CD4-positive, alpha-beta T cell treated with Interleukin-4 for 4 hours (primary cell): ENCODE measurements at places on chromosomes 1 and 21.

DNA sequence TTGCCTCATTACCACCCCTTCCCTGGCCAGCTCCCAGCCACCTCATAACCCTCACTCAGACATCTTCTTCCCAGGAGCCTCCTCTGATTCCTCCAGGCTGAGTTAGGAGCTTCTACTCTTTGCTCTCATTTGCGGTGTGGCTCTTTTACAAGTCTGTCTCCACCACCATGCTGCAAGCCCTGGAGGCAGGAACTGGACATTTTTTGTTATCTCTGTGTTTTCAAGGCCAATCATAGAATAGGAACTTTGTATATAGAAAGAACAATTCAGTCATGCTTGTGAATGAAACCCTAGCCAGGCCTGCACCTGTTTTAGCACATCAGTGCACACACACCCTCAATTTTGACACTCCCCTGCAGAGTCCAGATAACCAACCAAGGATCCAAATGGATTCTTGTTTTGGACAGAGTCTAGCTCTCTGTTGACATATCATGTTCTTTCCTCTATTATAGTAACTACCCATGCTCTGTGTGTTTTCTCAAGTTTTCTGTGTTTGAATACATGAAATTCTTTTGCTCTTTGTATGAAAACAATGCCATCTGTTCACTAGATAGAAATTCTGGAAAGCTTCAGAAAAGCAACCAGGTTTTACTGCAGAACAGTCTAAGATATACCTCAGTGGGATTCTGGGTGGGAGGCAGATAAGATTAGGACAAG lies 60.9 kb upstream of the ZNF648 start:
- no peak for DNase-seq

- no peak for DNase-seq
Observed at GRCh38 chr1:202632241-202632640, 78.0 kb downstream of the SYT2 start.

GRCh38 chr1:99277066-99277465 lies 12.8 kb downstream of the PLPPR4 start:
- no peak for DNase-seq

GRCh38 chr1:162376691-162377090 lies at the start of gene SPATA46:
TSS of gene SPATA46 (minus strand) at chr1:162376854. CDS start at chr1:162376790, 64 bp downstream.
- no peak for DNase-seq

GRCh38 chr1:7575041-7575400 lies 196.1 kb upstream of the VAMP3 start:
- DNase-seq: no peak

DNA sequence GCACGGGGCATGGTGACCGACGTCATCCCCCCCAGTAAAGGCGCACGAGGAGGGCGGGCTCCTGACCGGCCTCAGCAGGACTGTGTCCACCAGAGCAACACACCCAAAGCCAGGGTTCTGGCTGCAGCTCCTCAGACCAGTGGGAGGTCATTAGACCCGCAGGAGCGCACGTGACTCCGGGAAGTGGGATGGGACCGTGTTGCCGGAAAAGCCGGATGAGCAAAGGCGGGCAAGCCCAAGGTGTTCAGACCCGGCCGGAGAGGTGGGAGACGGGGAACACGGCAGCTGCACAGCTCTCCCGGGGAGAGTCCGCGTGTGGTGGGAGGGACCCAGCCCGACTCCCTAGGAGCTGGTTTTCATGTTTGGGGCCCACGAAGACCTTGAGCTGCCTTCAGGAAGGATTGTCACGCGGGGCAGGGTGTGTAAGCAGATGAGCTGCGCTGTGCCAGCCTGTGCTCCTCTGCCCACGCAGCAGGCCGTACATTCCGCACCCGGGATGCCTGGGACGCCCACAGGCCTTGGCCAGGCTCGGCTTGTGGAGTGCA lies 20.6 kb upstream of the TRAPPC10 start:
- no peak for DNase-seq

GRCh38 chr1:25905680-25906643 lies at the start of gene STMN1:
TSS of gene STMN1 (minus strand) at chr1:25906419. CDS start at chr1:25904676, 1,743 bp downstream.
- DNase-seq: peak; percentile 85

- no peak for DNase-seq
Observed at GRCh38 chr1:175733722-175734121, 9.7 kb downstream of the TNR start.

GRCh38 chr1:145997718-145998023 lies 1.3 kb upstream of the TXNIP start:
- DNase-seq: no peak

DNA sequence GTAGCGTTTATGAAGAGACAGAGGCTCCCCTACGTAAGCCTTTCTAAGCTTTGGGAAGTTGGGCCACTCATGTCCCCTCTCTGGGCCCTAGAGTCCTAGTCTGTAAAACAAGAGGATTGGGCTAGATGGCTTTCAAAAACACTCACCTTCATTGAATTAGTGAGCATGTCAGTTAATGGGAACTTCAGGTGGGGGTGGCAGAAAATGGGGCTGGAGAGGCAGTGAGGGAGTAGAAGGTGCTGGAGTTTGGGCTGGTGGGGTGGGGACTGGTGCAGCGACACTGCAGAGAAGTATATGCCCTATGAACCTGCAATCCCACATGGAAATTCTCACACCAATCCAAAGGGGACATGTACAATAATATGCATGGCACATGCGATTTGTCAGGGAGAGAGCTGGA lies 182.7 kb downstream of the C1orf94 start:
- no peak for DNase-seq

DNA sequence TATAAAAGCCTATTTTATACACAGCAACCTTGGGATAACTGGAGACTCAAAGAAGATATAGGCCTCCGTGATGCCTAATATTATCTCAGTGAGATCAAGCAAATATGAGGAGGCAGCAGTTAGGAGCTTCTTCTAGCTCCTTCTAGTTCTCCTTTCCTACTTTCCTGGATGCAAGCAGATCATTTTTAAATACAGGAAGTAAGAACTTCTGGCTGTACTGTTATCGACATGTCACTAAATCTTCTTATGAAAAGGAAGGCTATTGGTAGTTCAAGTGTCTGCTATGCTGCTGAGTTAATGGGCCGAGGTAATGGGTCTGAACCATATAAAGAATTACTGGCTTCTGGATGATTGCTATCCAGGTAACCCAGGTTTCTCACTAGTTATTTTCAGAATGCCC lies 15.9 kb downstream of the HSPA13 start:
- DNase-seq: no peak

- DNase-seq: no peak
Observed at GRCh38 chr21:46021398-46021797, 39.8 kb downstream of the COL6A1 start.

GRCh38 chr1:153070243-153070642 lies 1.2 kb downstream of the SPRR2B start:
- DNase-seq: no peak

GRCh38 chr1:22633697-22634463 lies 2.5 kb upstream of the C1QA start:
- DNase-seq: no peak

- DNase-seq: no peak
Observed at GRCh38 chr1:63413394-63413793, 46.0 kb downstream of the ALG6 start.

- no peak for DNase-seq
Observed at GRCh38 chr1:161216945-161217712, 2.0 kb downstream of the FCER1G start.

DNA sequence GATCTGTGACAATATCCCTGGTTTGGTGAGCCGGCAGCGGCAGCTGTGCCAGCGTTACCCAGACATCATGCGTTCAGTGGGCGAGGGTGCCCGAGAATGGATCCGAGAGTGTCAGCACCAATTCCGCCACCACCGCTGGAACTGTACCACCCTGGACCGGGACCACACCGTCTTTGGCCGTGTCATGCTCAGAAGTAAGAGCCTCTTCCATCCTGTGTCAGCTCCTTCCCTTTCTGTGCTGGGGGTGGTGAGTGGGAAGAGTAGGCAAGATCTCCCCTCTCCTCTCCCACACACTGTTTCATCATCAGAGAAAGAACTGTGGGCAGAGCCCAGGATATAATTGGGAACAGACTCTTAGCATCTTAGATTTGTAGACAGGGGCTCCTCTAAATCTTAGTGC lies 6.1 kb downstream of the WNT2B start:
- DNase-seq: no peak

DNA sequence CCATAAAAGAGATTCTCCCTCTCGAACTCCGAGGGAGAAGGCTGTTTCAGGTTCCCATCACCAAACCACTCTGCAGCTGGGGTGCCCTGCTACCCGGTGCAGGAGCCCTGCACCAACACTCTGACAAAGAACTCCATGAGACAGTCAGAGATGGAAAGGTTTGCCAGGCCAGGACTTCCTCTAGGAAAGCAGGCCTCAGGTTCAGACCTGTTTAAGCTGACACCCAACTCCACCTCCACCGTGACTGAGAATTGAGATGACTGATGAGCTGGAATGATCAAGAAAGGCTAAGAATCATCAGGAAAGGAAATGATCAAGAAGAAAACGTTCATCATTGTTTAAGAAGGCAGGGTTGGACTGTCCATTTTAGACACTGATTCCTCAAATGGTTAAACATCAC lies 46.2 kb upstream of the KCNE1 start:
- DNase-seq: no peak

DNA sequence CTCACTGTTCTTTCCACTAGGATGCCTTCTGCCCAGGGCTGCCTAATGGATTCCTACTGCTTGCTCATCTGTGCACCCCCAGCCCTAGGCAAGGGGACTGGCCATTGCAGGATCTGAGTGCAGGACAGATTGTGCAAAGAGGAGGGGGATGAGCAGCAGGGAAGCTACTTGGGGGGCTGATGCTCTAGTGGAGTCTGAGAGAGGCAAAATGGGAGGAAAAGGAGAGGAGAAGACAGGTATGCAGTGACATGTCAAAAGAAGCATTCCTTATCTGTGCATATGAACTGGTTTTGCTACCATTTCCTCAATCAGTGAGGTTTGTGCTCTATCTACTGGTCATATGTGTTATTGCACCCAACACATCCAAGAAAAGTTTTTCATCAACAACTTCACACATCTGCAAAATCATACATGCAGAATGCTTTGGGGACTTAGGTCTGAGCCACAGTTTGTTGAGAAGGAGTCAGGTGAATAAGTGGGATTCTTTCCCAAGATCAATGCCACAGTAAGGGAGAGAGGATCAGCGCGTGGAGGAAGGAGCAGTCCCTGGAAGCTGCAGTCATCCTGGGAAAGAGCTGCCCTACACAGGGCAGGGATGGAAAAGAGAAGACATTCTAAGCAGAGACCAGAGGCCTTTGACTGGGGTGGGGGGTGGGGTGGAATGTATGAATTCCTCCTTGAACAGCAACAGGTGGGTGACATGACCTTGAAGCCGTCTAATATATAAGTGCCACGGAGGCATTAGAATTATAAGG lies 14.4 kb downstream of the SLC5A9 start:
- DNase-seq: peak; percentile 21

DNA sequence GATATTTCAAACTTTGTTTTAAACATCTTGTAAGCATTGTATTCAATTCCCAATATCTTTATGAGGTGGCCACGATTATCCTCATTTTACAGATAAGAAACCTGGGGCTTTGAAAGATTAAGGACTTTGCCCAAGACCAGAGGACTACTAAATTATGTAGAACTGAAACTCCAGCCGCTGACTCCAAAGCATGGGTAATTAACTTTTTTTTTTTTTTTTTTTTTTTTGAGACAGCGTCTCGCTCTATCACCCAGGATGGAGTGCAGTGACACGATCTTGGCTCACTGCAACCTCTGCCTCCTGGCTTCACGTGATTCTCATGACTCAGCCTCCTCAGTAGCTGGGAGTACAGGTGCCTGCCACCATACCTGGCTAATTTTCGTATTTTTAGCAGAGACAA lies 68.7 kb downstream of the ALG14 start:
- DNase-seq: no peak

DNA sequence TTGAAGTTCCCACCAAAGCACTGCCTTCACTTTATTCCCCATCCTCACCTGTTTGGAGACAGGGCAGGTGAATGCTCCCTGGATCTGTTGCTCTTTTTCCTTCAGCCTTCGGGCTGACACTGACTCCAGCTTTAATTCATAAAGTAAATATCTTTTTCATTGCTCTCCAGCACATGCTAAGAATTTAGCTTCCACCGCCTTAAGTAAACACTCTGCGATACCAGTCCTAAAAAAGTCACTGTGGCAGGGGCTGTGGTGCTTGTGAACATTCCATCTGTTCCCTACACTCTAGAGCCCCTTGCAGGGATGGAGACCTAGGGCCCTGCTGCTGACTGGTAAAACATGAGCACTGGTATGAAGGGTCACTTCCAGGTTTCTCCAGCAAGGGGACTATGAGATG lies 896 bp upstream of the PLA2G2A start:
- no peak for DNase-seq

DNA sequence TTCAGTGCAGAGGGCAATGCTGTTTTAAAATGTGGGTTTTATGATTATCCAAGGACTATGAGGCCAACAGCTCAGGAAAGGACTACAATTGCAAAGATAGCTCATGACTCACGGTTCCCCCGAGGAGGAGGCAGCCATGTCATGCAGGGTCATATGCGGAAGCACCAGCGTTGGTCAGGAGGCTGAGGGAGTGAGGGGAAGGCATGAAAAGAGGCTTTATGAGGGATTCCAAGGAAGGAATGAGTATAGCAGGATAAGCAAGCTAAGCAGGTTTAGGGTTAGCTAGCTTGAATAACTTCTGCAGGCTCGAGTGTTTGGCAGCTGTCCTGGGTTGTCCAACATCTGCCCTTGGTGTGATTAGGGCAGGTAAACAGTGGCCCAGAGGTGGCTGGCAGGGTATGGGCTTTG lies 495.1 kb downstream of the SETD4 start:
- no peak for DNase-seq

GRCh38 chr1:148160343-148161052 lies 8.4 kb upstream of the NBPF11 start:
- DNase-seq: no peak

DNA sequence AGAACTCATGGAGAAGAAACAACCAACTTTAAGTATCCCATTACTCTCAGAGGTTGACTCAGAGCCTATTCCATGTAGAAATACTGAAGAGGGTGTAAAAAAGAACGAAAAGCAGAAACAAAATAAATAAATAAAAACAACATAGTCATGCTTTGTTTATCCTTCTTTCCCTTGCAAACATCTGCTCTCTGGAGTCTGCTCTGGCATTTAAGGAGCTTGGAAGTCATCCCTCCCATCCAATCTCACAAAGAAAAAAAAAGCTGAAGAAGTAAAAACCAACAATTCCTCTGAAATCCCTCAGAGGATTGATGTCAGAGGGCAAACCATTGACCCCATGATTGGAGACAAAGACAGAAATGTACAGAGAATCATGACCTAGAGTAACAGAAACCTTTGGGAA lies 302.6 kb upstream of the GREM2 start:
- DNase-seq: no peak

DNA sequence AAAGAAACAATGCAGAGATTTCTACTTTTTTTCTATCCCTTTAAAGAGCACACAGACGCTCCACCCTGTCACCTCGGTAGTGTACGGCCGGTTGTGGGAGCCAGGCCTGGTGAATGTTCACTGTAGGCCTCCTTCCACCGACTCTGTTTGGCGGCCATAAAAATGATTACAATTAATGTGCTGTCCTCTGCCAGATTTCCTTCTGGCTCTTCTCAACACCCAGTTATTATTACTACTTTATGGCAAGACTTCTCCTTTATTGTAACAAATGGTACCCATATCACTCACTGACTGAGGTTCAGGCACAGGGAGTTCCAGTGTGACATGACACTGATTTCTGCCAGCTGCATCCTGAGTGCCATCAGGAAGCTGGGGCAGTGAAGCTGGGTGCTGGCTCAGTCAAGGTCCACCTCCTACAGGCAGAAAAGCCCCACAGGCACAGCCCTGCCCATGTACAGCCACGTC lies 37.4 kb downstream of the GPR161 start:
- DNase-seq: no peak
